ENCODE measurements at places on chromosomes 5 and 9. TPM values are rescaled to one million over a fixed set of nuclear protein-coding genes. Genes with fewer than 3 reads are reported as not detected.
A peak's percentile ranks its signal among the peaks of the same experiment; 100 is the strongest.

- no peak for DNase-seq
These were observed 136.2 kb upstream of the LPCAT1 start for GRCh38 chr5:1660001-1660400.

The INSL6 gene
- not detected for total RNA-seq

- no peak for DNase-seq
These were observed 75.4 kb upstream of the RAPGEF6 start for GRCh38 chr5:131710391-131710790.

- peak; percentile 9 for DNase-seq
These were observed 264.3 kb upstream of the KCNN2 start for GRCh38 chr5:114097570-114097969.

The PCDHA13 gene
- under 0.01 TPM for total RNA-seq

The PTGS1 gene
- 1.8 TPM for total RNA-seq

The MRPL41 gene
- total RNA-seq, result 45.8 TPM

- DNase-seq, result no peak
These were observed 2.8 kb upstream of the DUSP1 start for GRCh38 chr5:172773481-172774469.

The TTC16 gene
- not detected for total RNA-seq

DNA sequence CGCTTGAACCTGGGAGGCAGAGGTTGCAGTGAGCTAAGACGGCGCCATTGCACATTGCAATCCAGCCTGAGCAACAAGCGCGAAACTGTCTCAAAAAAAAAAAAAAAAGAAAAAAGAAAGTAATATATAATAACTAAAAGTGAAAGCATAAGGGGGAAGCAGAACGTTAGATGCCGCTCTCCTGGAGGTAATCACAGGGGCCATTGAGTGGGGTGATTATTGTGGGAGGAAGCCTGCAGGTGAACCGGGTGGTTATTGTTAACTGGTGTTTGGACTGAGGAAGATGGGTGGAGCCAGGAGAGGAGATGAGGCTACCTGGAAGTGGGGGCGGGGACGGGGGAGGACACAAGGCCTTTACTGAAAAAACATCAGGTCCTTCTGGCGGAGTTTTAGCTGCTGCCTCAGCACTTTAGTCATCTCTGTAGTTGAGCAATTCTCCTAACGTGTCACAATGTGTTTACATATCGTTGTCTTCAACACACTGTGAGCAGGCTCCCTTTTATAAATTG, 5.3 kb upstream of the TJP2 start:
- DNase-seq, result no peak

The DOCK2 gene
- 0.13 TPM for total RNA-seq

The PRDM9 gene
- total RNA-seq, result not detected

DNA sequence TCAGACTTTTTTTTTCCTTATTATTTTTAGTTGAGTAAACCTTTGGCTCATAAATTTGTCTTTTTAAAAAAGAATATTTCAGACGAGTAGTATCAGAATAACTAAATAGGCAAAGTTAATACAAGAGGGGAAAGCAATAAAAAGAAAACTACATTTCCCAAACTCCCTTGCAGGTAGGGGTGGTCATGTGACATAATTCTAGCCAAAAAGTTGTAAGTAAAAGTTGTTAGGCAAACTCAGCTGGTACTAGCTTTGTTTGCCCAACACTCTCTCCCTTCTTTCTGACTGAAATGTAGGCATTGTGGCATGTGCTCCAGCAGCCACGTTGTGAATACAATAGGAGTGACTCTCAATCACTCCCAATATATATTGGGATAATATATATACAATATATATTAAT, 20.9 kb downstream of the GIN1 start:
- no peak for DNase-seq

The SLC6A7 gene
- not detected for total RNA-seq

GRCh38 chr9:136532799-136533774, 12.8 kb downstream of the NOTCH1 start:
- no peak for DNase-seq

- DNase-seq, result no peak
These were observed 165.7 kb upstream of the IRX1 start for GRCh38 chr5:3429962-3430361.
